ENCODE measurements at places on chromosomes 6 and 20.

DNA sequence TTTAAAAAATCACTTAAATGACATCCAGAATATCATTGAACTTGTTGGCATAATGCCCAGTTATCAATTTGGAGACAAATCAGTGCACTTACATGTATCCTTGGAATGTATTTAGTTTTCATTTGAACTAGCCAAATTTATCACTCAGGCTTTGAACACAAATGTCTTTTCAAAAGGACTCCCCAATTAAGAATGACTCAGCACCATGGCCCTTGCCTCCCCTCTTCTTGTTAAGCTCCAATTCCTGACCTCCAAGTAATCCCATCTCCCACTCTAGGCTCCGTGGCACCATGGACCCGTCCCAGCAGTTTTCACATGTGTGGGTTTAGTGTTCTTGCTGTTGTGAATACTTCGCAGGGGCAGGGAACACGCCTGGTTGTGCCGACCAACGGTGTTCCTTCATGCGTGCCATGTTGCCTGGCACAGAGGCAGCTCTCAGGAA, 2.7 kb downstream of the AKAP12 start:
- no peak for DNase-seq

DNA sequence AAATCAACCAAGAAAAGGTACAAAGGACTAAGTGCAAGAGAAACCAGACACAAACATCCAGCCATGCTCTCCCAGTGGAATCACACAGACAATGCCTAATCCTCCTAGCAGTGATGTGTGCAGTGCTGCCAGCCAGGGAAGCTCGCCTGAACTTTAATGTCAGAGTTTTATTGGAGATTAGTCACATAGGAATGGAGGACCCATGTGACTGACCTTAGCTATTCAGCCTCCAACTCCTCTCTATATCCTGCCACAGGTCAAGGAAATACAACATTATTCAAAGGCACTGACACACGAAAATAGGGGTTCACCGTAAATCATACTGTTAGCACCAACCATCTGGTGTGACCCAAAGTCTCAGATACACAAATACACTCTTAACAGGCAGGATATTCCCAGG, 684.6 kb downstream of the DOK5 start:
- DNase-seq = no peak

GRCh38 chr6:47202644-47203205, 107.0 kb downstream of the TNFRSF21 start:
- no peak for DNase-seq

DNA sequence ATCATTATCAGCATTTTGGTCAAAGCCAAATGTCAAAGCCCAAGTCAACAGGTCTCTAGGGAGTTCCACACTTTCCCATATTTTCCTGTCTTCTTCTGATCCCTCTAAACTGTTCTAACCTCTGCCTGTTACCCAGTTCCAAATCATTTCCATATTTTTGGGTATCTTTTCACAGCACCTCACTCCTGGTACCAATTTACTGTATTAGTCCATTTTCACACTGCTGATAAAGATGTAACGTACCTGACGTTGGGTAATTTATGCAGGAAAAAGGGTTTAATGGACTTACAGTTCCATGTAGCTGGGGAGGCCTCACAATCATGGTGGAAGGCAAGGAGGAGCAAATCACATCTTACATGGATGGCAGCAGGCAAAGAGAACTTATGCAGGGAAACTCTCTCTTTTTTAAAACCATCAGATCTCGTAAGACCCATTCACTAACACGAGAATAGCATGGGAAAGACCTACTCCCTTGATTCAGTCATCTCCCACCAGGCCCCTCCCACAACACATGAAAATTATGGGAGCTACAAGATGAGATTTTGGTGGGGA, 143.4 kb downstream of the PTPRK start:
- DNase-seq = no peak

DNA sequence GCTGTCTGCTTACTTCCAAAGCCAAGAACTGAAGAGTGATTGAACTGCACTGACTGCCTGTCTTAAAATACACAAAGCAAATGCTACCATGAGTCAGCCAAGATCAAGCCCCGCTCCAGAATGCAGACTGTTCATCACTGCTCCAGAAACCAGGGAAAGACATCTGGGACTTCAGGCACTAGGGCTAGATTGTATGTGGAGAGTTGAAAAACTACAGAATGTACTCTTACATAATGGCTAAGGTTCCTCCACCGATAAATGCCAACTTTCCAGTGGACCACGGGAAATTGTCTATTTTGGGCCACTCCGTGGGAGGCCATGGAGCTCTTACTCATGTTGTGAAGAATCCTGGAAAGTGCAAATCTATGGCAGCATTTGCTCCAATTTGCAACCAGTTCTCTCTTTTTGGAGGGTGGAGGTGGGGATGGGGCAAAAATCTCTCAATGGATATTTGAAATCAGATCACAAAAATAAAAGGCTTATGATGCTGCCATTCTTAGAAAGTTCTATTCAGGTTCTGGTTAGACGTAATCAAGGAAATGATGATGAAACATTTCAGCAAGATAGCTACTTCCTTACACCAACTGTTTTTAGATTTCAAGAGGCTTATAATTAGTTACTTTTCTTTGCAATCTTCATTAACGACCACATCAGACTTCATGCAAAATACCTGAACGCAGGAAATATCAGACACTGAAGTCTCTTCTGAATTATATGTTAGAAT, 11.8 kb upstream of the CAP2 start:
- DNase-seq = no peak

GRCh38 chr6:106488494-106489370, 128.2 kb downstream of the CRYBG1 start:
- no peak for DNase-seq

GRCh38 chr6:106533054-106533453, 96.2 kb downstream of the RTN4IP1 start:
- peak; percentile 41 for DNase-seq

- no peak for DNase-seq
Measured at GRCh38 chr20:58774214-58774613, 76.5 kb downstream of the GNAS-AS1 start.

GRCh38 chr6:134544737-134545136, 226.8 kb upstream of the SGK1 start:
- DNase-seq = peak; percentile 61

DNA sequence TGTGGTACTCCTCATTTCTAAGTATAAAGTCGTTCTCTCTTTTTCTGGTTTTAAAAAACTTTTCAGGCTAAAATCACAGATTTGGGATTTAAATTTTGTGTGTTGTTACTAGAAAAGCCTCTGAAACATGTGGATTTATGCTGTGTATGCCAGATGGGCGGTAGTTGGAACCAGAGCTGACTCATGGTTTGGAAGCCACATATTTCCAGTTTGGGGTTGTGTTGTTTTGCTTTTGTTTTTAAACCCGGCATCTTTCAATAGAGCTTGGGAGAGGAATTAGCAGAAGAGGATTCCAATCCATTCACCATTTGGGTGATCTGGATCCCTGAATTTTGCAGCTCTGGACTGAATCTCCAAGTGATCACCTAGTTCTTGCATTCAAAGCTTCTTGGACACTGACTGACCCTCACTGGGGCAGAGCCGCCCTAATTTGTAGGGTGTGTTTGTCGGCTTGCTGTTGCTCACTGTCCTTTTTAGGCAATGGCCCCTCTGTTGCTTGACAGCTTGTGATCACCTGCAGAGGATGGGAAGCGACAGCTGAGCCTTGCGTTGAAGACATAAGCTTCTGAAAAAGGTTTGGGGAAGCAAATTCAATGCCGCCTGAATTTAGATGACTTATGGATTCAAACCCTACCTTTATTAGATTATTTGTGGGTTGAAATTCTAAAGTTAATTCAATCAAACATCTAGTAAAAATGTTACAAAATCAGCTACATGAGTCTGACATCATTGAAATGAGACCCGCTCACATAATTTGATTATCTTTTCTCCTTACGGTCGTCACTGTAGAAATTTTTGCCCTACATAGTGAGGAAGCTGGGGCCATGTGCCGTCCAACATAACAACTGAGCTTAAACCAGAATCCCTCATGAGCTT, 79.9 kb upstream of the CD83 start:
- no peak for DNase-seq

GRCh38 chr6:168305096-168305749, 14.4 kb downstream of the DACT2 start:
- DNase-seq = no peak

DNA sequence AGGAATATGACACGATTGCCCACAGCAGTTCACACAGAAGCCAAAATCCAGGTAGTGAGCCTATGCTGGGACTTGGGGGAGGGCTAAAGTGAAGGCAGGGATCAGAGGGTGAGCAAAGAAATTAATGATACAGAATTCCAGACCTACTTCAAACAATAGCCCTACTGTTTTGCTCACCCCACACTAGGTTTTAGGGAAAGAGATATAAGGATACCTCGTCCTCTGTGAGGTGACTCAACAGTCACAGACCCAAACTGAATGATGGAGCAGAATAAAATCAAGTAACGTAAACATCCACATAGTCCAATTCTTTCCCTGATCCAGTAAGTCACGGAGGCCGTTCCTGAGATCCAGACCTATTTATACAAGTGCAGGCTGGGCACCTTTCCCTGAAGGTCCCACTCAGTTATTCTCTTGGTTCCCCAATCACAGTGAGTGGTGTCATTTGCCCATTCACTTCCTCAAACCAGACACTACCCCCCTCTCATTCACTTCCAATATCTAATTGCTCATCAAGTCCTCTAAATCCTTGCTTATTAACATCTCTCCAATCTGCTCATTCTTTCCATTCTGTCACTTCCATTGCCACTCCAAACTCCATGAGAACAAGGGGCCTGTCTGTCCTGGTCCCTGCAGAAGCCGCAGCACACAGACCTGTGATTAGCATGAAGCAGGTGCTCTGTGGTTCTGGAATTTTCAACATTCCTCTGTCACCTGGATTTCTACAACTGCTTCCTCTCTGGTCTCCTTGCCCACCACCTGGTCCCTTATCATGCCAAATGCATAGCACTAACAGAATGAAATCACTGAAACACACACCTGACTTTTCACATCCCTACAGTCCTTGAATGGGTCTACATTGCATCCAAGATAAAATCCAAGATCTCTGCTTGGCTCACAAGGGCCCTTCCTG, 55.9 kb downstream of the ATXN1 start:
- peak; percentile 27 for DNase-seq

DNA sequence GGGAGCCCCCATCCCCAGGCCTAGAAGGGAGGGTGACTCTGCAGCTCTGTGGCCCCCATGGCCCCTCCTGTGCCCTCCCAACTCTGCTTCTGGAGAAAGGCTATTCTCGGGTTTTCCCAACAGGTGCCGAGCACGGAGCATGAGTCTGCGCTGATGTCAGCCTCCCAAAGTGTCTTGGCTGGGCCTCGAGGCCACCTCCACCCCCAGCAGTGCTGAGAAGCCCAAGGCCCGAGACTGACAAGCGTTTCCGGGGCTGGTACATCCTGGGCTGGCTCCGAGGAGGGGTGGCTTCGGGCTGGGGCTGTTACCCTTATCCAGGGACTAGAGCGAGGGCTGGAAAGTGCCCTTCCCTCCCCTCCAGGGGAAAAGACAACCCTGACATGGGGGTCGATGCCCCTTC, 60.2 kb upstream of the GATA5 start:
- DNase-seq = no peak

DNA sequence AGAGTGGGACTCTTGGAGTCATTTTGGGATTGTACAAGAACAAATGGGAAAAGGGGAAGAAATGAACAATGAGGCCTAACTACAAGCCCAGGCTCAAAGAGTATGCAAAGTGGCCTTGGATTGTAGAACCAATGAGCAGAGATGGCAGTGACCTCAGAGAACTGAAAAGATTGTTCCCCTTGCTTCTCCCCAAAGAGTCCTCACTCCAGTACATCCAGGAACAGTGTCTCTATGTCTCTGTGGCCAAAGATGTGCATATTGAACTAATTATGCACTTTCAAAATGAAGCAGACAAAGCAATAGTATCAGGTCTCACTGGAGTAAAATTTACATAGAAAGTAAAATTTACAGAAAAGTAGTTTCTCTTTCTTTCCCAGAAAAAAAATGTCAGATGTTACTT, 81.0 kb downstream of the SMLR1 start:
- no peak for DNase-seq

GRCh38 chr6:153013438-153013837, 10.9 kb upstream of the MTRF1L start:
- DNase-seq = no peak

DNA sequence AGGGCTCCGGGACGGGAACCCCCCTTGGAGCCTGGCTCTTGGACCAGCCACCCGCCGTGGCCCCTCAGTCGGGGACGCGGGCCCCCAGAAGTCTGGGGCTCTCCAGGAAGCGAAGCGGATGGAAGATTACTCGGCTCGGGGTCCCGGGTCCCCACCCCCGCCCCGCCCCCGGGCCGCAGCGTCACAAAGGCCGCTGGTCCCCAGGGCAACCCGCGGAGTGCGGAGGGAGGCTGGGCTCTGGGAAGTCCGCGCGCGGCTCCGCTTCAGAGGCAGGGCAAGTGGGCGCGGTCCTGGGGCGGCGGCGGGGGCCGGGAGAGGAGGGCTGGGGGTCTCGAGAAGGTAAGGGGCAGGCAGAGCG, at the start of gene FNDC11:
FNDC11 (plus strand) TSS at position 227 of the 358 bp plus-strand sequence. CDS start 1,505 bp downstream, outside the sequence.
- DNase-seq = no peak

- DNase-seq = no peak
Measured at GRCh38 chr20:34629342-34629741, 47.5 kb downstream of the PIGU start.

DNA sequence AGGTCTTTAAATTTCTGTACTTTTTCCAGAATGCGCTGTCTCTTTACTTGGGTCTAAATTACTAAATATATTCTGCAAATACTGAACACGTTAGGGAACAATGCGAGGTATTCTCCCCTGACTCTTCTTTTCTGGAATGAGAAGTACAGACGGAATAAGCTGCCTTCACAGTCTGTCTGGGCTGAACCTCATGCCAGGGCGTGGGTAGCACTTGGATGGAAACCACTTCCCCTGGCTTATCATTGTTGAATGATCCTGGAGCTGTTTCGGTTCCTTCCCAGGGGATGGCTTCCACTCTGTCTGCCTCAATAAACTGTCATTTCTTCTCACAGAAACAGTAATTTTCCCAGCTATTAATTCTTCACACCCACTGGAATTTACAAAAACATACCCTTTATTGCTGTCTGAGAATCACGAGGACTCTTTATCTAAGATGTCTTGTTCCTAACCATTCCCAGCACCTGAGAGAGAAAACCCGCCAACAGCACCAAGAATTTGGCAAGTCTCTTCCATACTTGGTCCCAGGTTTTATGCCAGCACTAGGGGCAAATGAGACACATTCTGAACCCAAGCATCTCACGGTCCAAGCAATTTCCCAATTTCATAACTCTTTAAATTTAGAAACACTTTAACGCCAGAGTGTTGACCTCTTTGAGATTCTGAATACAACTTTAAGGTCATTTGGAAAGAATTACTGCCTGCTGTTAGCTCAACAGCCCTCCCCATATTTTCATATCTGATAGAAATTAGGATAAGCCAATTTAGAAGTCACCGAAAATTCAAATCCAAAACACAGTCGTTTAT, 43.2 kb upstream of the ADGRF5 start:
- DNase-seq = no peak

GRCh38 chr20:1833728-1834726, 61.2 kb upstream of the SIRPA start:
- DNase-seq = no peak

GRCh38 chr6:135270676-135271536, 89.8 kb downstream of the MYB start:
- DNase-seq = no peak

- DNase-seq = peak; percentile 9
Measured at GRCh38 chr6:29708432-29709179, 14.6 kb upstream of the HLA-F start.

- no peak for DNase-seq
Measured at GRCh38 chr20:63774306-63774705, 34.7 kb downstream of the SLC2A4RG start.

- DNase-seq = no peak
Measured at GRCh38 chr6:20253021-20253420, 40.8 kb upstream of the MBOAT1 start.
